ENCODE measurements at places on chromosomes 1 and 21.
A peak's percentile ranks its signal among the peaks of the same experiment; 100 is the strongest.

GRCh38 chr1:7455796-7456721 lies 315.0 kb upstream of the VAMP3 start:
- DNase-seq, result no peak

- no peak for DNase-seq
Measured at GRCh38 chr21:22201126-22201525, 1202.9 kb downstream of the NCAM2 start.

DNA sequence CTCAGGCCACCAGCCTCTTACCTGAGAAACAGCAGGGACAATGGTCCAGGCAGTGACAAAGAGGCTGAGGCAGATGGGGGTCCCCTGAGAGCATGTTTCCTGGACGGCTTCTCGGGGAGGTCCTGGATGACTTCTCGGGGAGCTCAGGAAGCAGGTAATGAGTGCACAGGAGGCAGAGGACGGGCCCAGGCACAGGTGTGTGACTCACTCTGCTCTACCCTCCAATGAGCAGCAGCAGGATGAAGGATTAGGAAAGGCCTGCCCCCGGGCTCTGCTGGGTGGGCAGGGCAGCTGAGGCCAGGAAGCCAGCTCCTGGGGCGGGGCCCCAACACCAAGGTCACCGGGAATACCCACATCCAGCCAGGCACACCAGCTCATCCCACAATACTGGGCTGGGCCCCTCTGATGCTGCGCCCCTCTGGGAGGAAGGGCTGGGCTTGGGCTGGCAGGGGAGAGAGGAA lies 17.2 kb upstream of the PTAFR start:
- no peak for DNase-seq

- no peak for DNase-seq
Measured at GRCh38 chr1:235108185-235108593, 20.4 kb downstream of the TOMM20 start.

GRCh38 chr21:34065027-34065426 lies 8.4 kb upstream of the MRPS6 start:
- DNase-seq, result no peak

DNA sequence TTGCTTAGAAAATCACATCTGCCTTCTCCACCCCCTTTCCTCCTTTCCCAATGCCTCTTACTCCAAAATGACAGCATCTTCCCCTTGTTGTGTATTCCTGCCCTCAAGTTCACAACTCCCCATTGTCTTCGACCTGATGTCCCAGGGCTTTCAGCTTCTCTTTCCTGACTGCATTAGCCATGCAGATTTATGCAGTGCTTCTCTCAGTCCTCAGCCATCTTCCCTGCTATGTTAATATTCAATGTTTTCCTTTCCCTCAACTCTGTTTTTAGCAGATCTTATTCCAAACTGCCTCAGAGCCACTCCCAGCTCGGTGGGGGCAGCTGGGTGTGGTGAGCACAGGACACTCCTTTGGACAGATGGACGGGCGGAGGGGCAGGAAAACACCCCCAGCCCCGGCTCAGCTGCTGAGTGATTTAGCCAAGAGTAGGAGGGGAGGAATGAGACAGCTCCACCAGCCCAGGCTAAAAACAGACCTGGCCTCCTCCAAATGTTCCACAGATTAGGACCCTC lies 71.0 kb downstream of the CD2 start:
- no peak for DNase-seq

- no peak for DNase-seq
Measured at GRCh38 chr1:56837244-56837939, 17.2 kb upstream of the C8A start.

GRCh38 chr1:185973645-185974044 lies 239.5 kb downstream of the HMCN1 start:
- DNase-seq, result no peak

GRCh38 chr1:150183061-150183460 lies 33.3 kb downstream of the PLEKHO1 start:
- DNase-seq, result no peak

DNA sequence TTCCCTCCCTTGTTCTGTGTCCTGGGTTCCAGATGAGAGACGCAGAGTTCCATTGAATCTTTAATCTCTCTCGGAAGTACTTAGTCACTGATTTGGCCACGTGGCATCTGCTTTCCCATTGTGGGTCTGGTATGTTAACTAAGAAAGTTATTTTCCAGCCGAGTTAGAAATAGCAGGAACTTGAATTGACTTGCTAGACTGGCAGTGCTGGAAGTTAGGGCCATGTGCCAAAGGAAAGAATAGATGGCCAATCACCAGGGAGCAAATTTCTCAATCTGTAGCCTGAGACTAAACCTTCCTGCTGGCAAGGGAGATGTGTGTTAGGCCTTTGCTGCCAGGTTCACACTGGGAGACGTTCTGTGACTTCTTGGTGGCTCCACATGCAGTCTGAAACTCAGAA lies 24.2 kb upstream of the SLFNL1 start:
- DNase-seq, result no peak

DNA sequence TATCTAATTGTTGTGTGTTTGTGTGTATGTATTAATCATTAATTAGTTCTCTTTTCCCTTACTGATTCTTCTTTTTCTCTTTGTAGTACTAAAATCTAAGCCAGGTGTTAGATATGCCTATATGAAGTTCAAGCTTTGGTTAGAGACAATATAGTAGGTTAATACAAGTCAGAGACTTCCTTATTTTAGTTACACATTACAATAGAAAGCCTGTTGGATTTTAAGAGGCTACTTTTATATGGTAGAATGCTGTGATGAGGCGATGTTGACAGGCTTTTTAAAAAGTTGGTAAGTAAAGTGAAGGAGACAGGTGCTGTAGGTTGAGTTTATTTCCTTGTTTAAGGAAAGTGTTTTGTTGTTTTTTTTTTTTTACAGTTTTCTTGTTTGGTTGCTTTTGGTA lies 45.9 kb downstream of the ADGRL2 start:
- DNase-seq, result no peak

- DNase-seq, result no peak
Measured at GRCh38 chr1:183205196-183205781, 19.2 kb downstream of the LAMC2 start.

GRCh38 chr1:165688046-165688445 lies 10.3 kb downstream of the ALDH9A1 start:
- no peak for DNase-seq

DNA sequence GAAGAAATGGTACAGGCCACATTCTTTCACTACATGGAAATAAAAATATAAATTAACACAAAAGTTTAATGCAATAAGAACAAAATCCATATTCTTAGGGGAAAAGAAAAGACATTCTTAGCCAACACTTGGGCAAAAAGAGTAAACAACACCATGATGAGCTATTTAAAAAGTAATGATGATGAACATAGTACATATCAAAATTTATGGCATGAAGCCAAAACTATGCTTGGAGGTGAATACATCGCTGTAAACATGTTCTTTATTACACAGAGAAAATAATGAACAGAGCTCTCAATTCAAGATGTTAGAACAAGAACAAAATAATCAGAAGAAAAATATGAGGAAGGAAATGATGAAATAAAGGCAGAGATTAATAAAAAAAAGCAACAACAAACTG lies 158.2 kb downstream of the ZSCAN20 start:
- no peak for DNase-seq

- no peak for DNase-seq
Measured at GRCh38 chr1:204460346-204460745, 34.3 kb downstream of the PIK3C2B start.

DNA sequence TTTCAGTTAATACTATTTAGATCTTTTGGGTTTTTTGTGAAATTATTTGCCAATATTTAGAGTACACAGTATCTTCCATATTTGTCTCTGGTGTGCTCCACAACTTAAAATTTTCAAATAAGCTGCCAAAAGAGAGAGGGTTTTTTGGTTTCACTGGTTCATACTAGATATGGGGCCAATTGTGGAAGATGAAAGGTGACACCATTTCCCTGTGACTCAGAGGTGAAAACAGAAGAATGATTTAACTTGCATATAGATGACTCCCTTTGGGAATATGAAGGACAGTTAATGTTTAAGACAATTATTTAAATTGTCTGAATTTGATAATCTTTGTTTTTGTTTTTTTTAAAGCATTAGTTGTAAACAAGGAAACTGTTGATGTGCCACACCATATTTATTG lies 37.5 kb downstream of the IVNS1ABP start:
- DNase-seq, result peak; percentile 34

GRCh38 chr1:48753293-48753692 lies 23.4 kb downstream of the BEND5 start:
- DNase-seq, result no peak

- DNase-seq, result no peak
Measured at GRCh38 chr1:46525253-46525983, 26.0 kb downstream of the KNCN start.
